ENCODE measurements at places on chromosomes 4 and X.

DNA sequence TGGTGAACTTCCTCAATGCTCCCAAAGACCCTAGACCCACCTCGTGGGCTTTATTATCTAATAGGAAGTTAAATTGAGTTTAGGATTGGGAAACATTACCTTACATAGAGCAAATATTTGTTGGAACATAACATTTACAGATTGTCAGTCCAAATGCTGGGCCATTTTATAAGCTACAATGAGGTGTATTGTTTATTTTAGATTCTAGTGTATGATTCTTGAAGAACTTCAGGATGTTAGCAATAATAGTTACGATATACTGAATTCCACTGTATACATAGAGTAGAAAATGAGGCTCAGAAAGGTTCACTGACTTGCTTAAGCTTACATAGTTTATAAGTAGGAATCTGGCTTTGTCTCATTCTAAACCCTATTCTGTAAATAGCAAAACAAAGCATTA, 37.4 kb downstream of the PAQR3 start:
- no peak for DNase-seq

GRCh38 chr4:174444390-174444789, 77.9 kb downstream of the HPGD start:
- no peak for DNase-seq

- DNase-seq, result no peak
These were observed 2751.1 kb downstream of the ARAP2 start for GRCh38 chr4:33493231-33493630.

GRCh38 chrX:153516073-153516472, 1.4 kb upstream of the ATP2B3 start:
- no peak for DNase-seq

All from NCI-H2081 (cell line).